ENCODE measurements at places on chromosomes 12 and 14.

DNA sequence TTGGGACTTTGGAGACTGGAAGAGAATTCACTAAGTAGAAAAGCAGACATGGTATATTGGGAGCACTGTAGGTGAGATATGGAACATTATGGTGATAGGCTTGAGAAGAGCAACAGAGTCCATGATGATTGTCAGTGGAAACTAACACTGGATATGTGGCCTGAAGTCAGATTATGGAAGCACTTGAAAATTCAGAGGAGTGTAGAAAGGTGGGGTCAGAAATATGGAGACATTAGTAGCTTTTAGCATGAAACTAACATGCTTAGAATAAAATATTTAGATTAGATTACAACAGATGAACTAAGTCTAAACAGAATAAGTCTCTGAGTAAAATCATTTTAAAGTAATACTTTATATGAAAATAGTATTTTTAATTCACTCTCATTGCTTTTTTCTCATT, 499.1 kb downstream of the TMEM117 start:
- DNase-seq = no peak

GRCh38 chr12:2179953-2180736, 127.4 kb downstream of the CACNA1C start:
- DNase-seq = peak; percentile 69

- no peak for DNase-seq
These were observed 65.4 kb upstream of the TBPL2 start for GRCh38 chr14:55505846-55506245.

GRCh38 chr14:105206873-105207272, 25.8 kb upstream of the NUDT14 start:
- no peak for DNase-seq

GRCh38 chr14:68794851-68795596, 2.2 kb upstream of the ZFP36L1 start:
- DNase-seq = peak; percentile 52

DNA sequence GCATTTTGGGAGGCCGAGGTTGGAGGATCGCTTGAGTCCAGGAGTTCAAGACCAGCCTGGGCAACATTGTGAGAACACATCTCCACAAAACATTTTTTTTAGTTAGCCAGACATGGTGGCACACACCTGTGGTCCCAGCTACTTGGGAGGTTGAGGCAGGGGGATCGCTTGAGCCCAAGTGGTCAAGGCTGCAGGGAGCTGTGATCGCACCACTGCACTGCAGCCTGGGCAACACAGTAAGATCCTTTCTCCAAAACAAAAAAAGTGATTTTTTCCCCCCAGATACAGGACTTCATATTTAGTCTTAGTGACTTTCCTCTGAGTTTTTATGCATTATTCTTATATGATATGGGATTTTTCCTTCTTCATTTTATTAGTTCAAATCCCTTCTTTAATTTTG, 20.2 kb downstream of the OXA1L start:
- no peak for DNase-seq

- DNase-seq = no peak
These were observed 17.0 kb downstream of the ZDHHC22 start for GRCh38 chr14:77124345-77125280.

DNA sequence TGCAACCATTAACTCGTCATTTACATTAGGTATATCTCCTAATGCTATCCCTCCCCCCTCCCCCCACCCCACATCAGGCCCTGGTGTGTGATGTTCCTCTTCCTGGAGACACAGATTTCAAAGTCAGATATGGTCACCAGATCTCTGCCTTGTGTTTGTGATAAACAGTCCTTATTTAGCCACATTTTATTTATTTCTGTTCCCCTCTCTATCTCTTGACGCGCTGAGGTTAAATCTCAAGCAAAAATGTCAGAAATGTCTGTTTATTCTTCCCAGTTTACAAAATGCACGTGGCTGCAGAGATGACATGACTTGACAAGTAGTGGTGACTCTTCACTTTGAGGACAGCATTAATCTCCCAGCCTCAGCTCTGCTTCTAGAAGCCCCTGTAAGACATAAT, 11.5 kb upstream of the RASSF3 start:
- DNase-seq = no peak

DNA sequence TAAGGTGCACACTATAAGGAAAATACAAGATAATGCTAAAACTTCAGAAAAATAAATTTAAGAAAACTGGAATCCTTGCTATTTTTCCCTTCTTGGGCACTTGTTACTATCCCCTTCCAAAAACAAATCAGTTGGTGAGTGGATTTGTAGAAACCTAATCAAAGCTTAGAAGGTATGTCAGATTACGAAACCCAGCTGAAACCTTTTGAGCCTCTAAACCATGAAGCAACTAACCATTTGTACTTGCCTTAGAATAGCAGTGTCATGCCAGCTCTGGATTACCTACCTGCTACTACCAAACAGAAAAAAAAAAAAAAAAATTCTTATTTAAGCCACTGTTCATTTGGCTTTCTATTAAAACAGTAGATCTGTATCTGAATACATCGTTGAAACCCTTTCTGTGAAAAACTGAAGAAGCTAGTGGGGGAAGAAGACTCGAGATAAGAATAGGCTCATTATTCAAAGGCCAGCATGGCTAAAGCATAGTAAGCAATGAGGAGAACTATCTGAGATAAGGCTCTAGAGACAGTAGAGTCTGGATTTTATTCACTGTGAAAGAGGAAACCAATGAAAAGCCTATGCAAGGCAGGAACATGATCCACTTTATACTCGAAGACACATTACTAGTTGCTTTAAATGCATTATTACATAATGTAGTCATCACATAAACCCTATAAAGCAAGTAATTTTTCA, 30.2 kb downstream of the OSBPL8 start:
- no peak for DNase-seq

DNA sequence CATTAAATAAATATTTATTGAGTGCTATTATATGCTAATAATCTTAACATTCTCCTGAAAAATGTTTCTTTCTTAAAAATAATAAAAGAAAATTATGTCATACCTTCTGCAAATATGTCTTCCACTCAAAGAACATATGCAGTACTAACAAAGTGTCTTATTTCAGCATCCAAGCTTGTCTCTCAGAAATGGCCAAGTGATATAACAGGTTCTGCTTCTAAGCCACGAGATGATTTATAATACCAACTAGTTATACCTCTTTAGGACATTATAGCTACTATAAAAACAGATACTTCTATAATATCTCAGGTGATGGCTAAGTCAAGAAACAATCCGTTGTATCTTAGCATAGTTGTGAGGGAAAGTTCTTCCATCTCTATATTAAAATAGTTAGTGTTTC, 128.1 kb upstream of the ARID2 start:
- no peak for DNase-seq

DNA sequence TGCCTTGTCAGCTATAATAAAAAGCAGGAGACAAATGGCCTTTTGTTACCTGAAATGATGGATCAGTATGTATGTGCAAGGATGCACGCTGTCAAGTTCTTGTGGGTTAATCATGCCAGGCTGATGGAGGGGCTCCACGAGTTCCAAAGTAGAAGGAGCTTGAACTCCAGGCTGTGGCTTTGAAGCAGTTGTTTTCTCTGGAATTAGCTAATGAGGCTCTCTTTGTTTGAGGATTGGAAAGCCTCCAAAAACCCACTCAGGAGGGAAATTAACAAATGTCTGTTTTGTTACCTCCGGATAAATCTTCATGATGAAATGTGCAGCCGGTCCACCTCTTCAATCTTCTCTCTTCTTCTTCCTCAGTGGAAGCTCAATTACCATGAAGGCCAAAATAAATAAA, 605.5 kb downstream of the DIO2 start:
- no peak for DNase-seq

DNA sequence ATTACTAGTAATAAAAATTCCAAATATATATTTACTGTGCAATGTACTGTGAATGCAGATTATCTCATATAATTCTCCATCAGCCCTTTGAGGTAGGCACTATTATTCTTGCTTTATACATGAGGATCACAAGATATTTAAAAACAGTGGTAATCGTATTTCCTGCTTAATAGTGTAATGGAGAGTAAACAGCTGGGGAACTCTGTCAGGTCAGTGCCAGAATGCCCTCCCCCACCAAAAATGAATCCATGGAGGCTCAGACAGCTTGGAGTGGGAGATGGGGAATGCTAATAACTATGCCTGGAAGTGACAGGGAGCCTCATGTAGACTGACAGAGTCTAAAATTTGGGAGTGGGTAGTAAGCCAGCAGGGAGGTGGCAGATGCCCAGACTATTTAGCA, 153.6 kb downstream of the PAH start:
- no peak for DNase-seq

GRCh38 chr12:85260896-85261295, 19.1 kb upstream of the ALX1 start:
- no peak for DNase-seq

DNA sequence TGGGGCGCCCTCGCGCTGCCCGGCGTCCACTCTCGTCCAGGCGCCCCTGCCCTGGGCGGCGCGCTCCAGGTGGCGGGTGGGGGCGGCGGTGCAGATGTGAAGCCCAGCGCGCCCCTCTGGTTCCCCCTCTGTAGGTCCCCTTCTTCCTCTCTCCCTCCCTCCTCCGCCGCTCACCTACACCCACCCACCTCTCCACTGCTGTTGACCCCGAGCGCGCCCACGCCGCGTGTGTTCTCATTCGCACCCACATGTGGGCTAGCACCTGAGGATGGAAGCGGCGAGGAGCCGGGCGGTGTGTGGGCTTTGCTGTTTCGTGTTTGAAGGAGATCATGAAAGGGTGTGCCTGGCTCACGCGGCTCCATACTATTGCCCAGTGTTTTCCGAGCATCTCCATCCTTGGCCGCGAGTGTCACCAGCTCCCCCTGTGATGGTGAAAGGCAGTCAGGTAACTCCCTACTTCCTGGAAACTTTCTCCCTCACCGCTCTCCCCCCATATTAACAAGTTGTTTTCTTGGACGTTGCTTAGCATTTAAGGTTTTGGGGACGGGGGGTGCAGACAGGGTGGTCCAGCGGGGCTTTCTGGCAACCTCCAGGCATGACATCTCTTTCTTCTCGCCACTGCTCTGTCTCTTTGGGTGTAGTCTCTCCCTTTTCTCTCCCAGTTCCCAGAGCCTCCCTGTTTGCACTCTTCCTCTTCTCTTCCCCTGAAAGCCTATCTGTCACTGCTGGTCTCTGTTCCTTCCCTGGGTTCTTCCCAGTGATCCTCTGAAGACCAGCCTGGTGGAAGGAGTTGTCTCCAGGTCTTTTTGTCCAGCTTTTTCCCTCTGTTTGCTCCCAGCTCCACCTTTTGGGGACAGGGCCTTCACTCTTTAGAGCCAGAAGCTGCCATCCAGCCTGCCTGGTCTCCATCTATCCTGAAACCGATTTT, 1.6 kb downstream of the CACNA1C start:
- no peak for DNase-seq

GRCh38 chr14:69693145-69693544, 73.8 kb upstream of the SRSF5 start:
- DNase-seq = no peak

GRCh38 chr14:32414808-32415255, 85.7 kb downstream of the AKAP6 start:
- DNase-seq = no peak

- DNase-seq = no peak
These were observed 69.2 kb upstream of the PSMA6 start for GRCh38 chr14:35222872-35223466.

GRCh38 chr12:86801439-86801838, 545.2 kb upstream of the MGAT4C start:
- DNase-seq = peak; percentile 51
